ENCODE measurements at places on chromosomes 4 and X.

- no peak for DNase-seq
Observed at GRCh38 chrX:137362583-137362982, 203.3 kb upstream of the ZIC3 start.

DNA sequence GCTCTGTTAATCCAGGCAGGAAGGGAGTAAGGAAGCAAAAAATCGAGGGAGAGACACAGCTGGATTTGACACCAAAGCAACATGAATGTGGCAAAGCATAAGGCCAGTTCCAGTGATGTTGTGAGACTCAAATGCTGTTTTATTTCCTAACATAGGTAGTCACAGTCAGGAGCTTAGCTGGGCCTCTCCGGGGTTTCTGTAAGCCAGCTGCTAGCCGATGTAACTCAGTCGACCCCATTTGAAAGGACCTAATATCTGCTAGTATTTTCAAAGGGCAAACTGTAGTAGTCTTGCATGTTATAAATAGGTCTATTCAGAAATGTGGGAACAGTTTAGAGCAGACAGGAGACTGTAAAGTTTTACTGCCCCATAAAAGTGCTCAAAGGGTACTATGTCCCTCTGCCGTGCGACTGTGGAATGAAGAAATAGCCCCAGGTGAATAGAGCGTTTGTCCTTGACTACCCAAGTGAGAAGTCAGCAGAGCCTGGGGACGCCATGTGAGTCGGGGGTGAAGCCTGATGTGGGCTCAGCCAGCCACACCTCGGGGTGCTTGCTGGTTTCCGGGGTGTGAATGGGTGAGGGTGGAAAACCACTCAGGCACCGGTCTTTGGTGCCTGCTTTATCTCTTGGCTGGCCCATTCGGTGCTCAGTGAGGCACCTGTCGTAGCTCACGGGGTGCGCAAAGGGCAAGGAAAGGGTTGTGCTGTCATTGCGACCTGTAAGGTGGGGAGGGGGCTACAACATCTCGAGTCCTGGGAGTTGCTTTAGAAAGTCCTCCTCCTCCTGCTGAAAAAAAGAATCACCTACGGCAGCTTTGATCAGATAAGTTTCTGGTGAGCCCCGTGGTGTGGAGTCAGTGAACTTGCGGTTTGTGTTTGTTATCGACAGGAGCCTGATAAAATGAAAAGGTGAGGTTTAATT lies 745 bp downstream of the TRIM2 start:
- DNase-seq = peak; percentile 40

DNA sequence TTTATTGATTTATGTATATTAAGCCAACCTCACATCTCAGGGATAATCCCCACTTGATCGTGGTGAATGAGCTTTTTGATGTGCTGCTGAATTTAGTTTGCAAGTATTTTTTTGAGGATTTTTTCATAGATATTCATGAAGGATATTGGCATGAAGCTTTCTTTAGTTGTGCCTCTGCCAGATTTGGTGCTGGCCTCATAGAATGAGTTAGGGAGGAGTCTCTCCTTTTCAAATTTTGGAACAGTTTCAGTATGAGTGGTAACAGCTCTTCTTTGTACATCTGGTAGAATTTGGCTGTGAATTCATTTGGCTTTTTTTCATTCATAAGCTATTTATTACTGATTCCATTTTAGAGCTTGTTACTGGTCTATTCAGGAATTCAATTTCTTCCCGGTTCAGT lies 197.2 kb upstream of the NDST4 start:
- no peak for DNase-seq

DNA sequence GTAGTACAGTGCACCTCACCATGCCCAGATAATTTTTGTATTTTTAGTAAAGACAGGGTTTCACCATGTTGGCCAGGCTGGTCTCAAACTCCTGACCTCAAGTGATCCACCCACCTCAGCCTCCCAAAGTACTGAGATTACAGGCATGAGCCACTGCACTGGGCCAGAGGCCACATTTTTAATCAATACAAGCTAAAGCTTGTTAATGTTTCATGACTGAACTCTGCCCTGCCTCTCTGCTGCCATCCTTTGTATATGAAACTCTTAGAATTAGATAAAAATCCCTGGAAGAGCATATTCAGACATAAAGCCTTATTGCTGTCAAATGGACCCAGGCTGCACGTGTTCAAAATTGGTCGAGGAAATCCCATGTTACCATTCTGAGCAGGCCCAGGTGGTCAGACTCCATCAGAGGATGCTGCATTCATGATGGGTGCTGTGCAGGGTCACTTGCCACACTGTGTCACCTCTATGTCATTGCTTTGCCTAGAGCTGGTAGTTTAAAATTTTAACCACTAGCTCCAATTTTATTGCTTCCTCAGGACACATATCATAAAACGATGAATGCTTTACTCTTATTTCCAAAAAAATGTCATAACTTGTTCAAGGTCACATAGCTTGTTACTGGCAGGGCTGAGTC lies 45.2 kb downstream of the LNX1 start:
- no peak for DNase-seq

DNA sequence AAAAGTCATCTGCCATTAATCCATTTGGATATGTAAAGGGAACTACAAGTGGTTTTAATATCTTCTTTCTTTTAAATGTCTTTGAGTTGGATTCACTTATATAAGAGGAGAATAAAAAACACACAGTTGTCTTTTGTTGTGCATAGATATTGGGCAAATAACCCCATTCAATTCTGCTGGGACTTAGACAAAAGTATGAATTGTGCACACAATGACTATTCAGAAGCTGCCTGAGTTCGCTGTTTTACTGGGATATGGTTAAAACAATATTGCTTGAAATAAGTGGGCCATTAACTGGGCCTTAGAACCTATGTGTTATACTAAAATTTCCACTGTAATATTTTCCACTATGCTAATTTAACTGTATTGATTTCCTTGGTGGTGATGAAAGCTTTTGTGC lies 71.7 kb downstream of the PCYT1B start:
- DNase-seq = no peak

DNA sequence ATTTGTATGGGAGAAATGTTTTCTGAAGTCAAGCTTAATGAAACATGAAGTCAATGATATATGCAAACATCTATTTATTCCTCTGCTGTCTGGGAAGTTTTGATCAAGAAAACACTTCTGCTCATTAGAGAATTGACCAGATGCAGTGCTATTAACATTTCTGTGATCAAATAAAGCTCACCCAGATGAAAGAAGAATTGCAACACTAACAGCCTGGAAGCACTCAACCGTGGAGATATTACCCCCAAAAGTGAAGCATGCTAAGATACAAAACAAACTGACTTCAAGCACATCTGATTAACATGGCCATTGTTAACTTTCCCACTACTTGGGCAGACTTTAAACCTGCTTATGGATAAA lies 73.7 kb upstream of the GUCY1A1 start:
- no peak for DNase-seq

DNA sequence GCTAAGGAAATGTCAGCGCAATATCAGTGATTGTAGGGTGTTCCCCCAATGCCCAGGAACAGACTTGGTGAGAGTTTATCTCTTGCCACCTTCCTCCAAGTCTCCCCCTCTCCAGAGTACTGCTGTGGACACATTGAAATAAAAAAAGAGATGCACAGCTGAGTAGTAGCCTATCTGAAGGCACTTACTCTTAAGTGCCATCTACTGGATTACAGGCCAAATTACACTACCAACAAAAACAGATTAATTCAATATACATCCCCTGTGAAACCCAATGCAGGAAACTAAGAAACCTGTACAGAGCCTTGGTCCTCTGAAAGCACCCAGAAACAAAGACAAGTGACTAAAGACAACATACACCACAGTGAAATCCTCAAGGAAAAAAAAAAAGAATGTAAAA lies 460.3 kb downstream of the ZIC3 start:
- no peak for DNase-seq

GRCh38 chr4:38671592-38671940 lies 7.6 kb downstream of the KLF3 start:
- no peak for DNase-seq

DNA sequence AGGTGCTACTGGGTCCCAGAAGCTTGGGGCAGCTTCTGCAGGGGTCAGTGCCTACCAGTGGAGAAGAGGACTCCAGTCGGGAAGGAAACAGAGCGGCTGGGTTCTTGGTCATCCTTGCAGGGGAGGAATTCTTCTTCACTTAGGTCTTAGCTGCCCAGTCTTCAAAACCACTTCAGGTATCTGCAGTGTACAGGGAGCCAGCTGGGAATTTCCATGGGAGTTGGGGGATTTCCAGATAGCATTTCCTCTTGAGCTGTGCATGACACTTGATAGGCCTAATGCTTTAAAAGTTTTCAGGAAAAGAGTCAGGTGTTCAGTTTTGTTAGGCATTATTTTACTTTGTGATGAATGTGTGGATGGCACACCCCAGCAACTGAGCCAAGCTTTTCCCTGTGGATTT lies 58.1 kb upstream of the ENPP6 start:
- DNase-seq = no peak

DNA sequence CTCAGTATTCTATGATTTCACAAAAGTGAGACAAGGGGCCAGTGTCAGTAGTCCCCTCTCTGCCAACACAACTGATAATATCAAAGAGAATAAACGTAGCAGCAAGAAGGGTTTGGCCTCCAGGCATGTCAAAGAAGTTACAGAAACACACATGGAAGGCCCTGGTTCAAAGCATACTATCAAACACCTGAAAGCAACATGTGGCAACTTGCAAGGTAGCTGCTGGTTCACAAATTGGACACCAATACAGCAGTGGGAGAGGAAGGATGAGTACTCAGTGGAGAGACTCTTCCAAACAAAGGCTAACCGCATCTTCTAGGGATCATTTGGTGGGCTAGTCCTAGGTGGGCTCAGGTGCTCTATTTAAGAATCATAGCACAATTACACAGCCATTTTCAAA lies 74.9 kb upstream of the MAOA start:
- DNase-seq = no peak

DNA sequence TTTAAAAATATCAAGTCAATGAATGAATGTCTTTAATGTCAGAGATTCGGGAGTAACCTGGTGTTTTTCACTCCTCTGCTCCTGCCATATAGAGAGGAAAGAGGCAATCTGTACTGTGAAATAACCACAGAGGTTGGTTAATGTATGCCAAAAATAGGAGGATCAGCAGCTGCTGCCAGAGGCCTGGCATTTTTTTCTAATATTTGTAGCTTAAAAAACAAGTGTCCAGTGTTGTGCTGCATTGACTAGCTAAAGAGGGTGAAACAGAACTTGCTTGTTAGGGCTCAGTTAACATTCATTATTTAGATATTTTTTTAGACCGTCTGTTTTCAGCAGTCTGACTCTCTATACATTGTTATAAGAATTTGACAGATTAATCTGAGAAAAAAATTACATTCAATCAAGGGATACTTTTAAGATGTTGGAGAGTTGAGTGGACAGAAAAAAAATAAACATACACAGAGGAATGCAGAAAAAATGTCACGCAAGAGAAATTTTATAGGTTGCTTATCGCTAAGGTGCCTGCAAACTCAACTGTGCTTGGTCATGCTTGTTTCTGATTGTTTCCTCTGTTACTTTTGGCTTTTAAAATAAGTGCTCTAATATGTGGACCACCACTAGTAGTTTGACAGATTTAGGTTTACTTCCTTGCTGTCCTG lies 392.3 kb upstream of the GALNT7 start:
- DNase-seq = no peak

- DNase-seq = no peak
Observed at GRCh38 chrX:41686788-41687187, 2.0 kb upstream of the GPR34 start.

DNA sequence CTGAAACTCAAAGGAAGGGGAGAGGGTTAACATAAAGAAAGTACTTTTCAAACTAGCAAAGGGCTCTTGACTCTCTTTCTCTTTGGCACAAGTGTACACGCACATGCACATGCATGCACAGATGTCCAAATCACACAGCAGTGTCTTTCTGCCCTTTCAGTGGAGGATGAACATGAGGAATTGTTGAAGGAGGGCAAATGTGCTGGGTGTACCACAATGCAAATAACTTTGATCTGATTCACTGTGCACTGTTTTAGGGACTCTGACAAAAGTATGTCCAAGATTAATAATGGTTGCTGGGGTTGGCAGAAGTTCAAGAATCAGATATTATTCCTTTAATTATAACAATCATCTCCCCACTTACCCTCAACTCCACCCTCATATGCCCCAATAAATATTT lies 93.8 kb downstream of the GPC4 start:
- DNase-seq = no peak

DNA sequence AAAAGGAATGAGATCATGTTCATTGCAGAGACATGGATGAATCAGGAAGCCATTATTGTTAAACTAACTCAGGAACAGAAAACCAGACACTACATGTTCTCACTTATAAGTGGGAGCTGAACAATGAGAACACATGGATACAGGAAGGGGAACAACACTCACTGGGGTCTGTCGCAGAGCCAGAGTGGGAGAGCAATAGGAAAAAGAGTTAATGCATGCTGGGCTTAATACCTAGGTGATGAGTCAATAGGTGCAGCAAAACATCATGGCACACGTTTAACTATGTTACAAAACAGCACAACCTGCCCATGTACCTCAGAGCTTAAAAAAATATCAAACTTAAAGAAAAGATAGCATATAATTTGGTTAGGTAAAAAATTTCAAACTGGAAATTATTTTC lies 281.4 kb downstream of the PABPC4L start:
- no peak for DNase-seq

- DNase-seq = peak; percentile 7
Observed at GRCh38 chrX:129235903-129236302, 287.4 kb downstream of the SMARCA1 start.

GRCh38 chr4:3810111-3810680 lies 44.0 kb downstream of the ADRA2C start:
- no peak for DNase-seq

DNA sequence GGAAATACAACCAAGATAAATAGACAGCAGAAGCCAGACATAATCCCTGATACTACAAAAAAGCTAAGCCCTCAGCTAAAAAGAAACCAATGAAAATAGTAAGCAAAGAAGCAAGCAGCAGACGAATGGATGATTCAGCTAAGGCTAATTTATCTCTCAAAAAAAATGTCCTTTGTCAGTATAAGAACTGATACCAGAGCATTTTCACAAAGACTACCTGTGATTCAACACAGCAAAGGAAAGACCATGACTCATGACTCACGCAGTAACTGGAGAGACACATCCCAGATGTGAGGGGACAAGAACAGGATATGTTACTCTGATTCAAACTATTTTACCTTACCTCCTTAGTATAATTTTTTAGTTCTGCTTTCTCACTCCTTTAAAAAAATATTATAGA lies 22.7 kb upstream of the TMPRSS11F start:
- DNase-seq = no peak

- no peak for DNase-seq
Observed at GRCh38 chr4:182913036-182913435, 4.2 kb downstream of the DCTD start.

- DNase-seq = peak; percentile 6
Observed at GRCh38 chrX:95764972-95765451, 919.6 kb upstream of the DIAPH2 start.

GRCh38 chr4:155811083-155811482 lies 52.3 kb downstream of the GUCY1B1 start:
- no peak for DNase-seq

GRCh38 chr4:119211867-119212233 lies 663 bp upstream of the USP53 start:
- DNase-seq = no peak

- peak; percentile 16 for DNase-seq
Observed at GRCh38 chr4:15729910-15730533, 27.2 kb downstream of the BST1 start.

- no peak for DNase-seq
Observed at GRCh38 chrX:38694394-38694793, 106.9 kb upstream of the MID1IP1 start.

- DNase-seq = peak; percentile 39
Observed at GRCh38 chr4:11765849-11766453, 337.3 kb upstream of the HS3ST1 start.

All from WERI-Rb-1 (cell line).